ENCODE measurements at places on chromosomes 5 and 9. TPM values are rescaled to one million over a fixed set of nuclear protein-coding genes. Genes with fewer than 3 reads are reported as not detected.

FAM78A gene
- total RNA-seq, result 23.0 TPM

DNA sequence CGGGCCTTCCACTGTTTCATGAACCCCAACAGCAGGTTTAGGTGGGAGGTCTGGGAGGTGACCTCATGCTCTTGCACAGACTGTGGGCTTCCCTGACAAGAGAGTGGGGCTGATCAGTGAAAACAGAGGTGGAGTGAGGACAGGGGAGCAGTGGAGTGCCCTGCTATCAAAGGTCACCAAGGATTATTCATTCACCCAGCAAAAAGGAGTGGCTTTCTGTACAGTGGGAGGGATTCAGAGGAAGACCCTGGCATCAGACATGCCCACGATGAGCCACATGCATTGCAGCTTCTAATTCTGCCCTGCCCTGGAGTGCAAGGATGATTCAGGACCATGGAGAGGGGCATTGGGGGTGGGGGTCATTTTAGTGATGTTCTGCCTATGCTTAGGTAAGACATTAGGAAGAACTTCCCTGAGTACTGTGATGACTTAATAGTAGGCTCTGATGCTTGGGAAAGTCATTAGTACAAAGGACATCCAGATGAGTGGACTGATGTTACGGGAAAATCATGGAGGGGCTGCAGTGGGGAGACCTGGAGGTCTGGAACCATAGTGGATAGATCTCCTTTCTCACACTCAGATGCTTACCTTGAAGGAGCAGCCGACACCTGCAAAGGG is 12.8 kb downstream of the TRAF1 start:
- peaks cover 4% of the 10 kb centered on the region for H3K36me3 ChIP-seq
- H3K27ac ChIP-seq, result no peak overlapping the region
- peaks cover 9% of the 10 kb centered on the region for H3K4me1 ChIP-seq
- no peak overlapping the region for H3K4me3 ChIP-seq

GNE gene
- 13.9 TPM for total RNA-seq

GRCh38 chr5:68884883-68885282 is 208.9 kb upstream of the SLC30A5 start:
- H3K36me3 ChIP-seq, result no peaks in the 10 kb centered on the region
- H3K4me3 ChIP-seq, result no peak overlapping the region
- H3K27ac ChIP-seq, result no peak overlapping the region
